Effector CD8-positive, alpha-beta T cell (primary cell): ENCODE measurements at places on chromosomes 2 and 18.

DNA sequence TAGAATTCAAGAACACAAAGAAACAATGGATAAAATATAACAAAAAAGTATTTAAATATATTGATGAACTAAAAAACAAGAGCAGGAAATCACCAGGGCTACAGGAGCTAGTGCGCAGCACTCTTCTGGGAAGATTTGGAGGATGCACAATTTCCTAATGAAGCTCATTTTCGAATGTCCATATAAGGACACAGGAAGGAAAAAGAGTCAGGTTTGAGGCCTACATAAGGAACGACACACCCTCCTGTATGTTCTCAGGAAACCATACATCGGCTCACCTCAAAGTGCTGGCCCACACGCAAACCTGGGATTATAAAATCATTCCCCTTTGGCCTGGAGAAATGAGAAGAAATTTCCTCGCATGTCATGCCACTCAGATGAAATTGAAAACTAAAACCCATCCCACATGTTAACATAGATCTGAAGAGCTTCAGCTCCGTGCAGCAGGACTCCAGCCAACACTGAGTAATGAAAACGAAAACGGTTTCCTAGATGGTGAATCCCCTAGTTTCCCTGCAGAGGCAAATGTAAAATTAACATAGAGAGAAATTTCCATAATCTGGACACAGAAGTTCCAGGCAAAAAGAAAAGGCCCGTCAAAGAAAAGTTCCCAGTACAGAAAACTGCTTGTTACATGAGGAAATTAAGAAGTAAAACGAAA is 825.8 kb downstream of the SOCS6 start:
- no peak for DNase-seq

DNA sequence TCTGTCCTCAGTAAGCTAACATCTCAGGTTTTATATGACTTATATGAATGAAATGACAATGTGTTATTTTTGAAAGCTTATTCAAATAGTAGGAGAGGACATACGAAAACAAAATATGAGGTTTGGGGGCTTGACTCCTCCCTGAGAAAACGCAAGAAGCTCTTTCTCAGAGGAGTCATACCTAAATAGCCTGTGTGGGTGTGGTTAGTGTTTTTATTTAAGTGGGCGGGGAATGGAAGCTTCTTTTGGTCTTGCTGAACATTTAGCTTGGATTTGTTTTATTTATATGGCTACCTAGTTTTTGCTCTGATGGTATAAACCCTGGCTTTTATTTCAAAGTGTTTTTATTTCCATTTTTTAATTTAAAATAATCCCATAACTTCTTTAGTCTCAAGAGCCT is 72.1 kb upstream of the DSG1 start:
- DNase-seq, result no peak

GRCh38 chr2:206867006-206867405 is 72.3 kb upstream of the CPO start:
- DNase-seq, result no peak

GRCh38 chr18:24497031-24497754 is 36.8 kb downstream of the HRH4 start:
- DNase-seq, result no peak

DNA sequence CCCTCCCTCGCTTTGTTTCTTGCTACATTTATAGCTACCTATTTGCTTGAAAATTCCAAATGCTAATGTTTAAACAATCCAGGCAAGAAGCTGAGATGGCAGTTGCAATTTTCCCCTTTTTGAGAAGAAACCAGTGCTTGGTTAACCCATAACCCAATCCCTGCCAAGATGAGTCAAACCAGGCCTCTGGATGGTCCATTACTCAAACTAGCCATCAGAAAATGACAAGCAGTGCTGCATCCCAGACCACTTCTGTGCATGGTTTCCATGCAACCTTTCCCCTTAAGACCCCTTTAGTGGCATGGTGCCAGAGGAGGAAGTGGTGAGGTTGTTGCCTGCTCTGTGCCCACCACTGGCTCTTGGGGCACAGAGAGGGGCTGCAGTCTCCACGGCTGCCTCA is 131.2 kb upstream of the RMP24 start:
- no peak for DNase-seq

DNA sequence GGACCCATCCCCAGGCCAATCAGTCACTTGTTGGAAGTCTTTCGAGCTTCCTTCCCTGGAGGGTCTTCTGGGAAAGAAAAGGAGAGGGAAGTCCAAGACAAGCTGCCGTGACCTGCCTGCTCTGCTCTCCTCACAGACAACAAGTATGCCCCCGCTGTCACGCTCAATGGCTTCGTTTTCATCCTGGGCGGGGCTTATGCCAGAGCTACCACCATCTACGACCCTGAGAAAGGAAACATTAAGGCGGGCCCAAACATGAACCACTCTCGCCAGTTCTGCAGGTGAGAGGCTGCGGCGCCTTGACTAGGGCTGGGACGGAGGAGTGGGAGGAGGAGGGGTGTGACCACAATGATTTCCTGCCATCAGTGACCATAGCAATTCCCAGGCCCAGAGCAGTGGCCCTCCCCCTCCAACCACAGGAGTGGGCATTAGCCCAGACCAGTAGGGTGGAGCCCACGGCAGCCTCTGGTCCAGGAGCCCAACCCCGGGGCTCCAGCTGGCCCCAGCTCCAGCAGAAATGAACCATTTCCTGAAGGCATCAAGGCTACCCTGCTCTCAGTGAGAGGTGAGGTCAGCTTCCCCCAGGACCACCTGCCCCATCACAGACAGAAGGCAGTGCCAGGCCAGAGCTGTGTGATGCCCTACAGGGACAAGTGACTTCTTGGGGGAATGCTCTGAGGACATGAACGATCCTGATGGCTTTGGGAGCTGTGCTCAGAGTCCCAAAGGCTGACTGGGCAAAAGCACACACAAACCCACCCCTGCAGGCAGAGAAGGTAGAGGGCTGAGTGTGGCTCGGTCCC is 223.1 kb downstream of the ATAD2B start:
- DNase-seq, result no peak

DNA sequence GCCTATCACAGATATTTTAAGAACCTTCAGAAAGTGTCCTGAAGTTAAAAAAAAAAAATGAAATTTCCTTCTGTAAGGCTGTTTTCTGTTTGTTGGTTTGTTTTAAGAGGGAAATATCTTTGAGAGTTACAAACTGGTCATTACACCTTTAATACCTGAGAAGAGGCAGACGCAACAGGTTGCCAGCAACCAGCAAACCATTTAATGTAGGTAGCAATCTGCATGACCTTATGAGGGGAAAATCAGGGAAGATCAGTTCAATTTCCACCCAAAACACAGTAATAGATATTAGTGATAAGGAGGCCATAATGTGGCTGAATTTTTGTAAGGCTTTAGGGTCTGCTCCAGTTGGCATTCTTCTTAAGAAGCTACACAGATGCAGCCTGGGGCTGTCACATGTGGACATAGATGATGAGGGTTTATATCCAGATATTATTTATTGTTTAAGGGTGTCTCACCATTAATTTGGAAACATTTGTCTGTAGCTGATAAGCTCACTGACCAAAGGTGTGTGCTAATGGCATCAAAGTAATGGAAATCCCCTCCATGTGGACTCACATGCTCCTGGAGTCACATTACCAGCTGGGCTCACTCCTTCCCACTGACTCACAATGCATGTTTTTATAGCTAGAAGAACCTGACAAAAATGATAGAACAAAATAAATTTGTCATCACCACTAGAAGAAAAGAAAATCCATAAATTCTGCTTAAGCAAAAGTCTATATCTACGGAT is 83.5 kb upstream of the DTNA start:
- no peak for DNase-seq

DNA sequence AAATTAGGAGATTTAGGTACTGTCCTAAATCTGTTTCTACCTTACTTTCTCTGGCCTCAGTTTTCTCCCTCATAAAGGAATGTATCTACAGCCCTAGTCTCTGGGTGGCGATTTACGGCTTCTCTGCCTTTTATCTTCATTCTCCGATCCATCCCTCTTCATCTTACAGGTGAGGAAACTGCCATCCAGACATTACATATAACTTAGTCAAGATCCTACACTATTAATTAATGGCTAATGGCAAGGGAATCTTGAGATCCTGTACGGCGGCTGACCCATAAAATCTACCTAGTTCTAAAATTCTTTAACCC is 386 bp upstream of the YIPF4 start:
- no peak for DNase-seq

- no peak for DNase-seq
Observed at GRCh38 chr18:55401638-55402191, 186.3 kb downstream of the TCF4 start.

DNA sequence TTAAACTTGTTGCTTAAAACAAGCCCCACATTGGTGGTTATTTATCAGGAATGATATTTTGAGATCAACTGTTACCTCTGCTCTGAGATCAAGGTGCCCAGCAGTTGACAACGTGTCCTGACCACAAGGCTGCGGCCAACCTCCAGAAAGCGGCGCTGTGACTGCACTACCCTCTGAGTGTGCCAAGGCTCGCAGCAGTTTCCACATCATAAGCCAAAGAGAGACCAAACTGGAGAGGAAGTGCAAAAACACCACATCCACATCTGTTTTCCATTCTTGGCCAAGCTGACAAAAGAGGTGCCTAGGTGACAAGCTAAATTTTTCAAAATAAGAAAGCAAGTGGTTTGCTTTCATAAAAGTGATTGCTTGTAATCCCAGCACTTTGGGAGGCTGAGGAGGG is 410.8 kb upstream of the POU3F3 start:
- DNase-seq, result no peak

GRCh38 chr2:30336978-30337841 is 105.9 kb downstream of the LBH start:
- no peak for DNase-seq

DNA sequence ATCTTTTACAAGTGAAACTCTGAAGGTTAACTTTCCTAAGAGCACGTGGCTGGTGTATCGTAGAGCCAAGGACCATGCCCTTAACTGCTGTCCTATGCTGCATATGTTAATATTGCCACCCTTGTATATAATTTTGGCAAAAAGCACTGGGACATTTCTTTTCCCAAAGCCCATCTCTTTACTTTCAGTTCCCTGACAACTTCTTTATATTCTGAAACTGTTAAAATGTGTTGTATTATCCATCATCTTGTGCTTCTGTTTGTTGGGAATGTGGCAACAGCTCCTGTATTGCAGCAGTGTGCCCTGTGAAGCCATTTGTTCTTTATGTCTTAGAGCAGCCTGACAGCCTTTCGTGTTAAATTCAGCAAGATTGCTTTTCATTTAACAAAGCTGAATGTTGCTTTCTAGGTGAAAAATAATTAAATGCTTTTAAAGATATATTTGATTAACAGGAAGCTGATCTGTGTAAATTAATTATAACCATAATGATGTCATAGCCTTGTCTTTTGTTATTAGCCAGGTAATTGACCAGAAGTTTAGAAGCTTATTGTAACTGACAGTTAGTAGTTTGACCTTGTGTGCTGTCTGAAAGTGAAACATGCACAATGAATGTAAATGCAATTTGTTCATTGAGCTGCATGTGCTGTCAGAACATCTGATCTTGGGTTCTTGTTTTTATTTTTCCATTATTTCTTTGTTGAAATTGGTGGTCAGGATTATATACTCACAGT is 9.7 kb downstream of the RHBDD1 start:
- no peak for DNase-seq

- DNase-seq, result no peak
Observed at GRCh38 chr2:43160778-43161177, 65.6 kb downstream of the ZFP36L2 start.

DNA sequence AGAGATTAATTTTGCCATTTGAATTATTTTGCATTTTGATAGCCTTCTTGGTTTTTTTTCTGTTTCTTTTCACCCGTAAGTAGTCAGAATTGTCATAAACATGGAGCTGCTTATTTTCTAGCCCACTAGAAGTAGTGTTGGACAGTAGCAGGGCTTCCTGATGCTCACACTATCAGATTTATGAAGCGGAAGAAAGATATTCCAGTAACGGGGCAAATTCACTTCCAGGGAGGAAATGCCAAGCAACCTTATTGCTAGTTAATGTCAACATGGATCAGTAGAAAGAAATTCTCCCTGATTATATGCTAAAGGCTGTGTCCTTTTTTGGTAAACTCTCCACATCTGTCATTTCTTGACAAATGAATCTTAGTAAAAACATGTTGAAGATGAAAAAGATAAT is 19.2 kb upstream of the ADAM23 start:
- no peak for DNase-seq

DNA sequence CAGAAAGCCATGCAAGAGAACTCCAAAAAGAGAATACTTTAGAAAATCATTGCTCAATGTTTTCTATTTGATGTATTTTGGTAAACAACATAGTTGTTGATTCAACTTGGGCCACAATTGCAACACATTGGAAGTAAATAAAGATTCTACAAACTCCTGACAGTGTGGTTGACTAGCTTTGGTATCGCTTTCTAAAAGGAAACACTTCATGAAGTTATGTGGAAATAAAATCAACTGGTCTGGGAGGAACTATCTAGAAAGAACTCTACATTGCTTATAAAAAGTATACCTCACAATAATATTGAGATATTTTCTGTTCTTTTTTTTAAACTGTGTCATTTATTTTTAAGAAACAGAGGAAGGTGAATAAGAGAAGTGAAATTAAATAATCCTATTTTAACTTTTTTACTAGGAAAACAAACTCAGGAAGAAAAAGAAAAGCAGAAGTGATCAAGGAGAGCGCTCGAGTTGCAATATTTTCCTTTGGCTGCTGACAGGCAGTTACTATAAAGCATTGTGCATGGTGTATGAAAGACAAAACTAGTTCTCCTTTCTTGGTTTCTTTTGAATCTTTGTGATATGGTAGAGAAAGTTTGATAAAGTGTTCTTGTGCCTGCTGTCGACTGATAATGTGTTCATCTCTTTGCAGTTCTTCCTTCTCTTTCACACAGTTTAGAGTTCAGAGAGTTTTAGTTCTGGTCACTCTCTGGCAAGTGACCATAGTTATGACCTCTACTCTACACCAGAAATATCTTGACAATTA is 3.0 kb downstream of the DHRS9 start:
- no peak for DNase-seq

DNA sequence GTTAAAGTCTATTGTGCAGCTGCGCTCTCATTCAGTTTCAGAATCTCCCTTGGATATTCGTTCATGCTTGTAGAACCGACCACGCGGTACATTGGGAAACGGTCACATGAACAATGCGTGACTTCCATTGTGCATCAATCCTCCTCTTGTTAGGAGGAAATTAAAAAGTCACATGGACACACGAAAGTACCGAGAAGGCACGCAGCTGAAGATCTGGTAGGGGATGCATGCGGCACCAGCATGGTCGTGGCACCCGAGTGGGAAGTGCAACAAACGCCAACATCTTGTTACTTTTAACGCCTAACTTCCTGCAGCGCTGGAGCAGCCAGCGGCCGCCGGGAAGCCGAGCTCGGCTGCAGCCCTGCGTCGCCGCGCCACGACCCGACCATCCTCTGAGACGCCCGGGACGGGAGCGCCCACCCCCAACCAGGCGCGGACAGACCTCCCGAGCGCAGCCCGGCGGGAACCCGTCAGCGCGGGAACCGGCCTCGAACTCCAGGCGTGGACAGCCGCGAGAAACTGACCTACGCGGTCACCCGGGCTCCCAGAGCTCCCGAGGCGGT is 412 bp downstream of the OSBPL1A start:
- no peak for DNase-seq

GRCh38 chr18:36124841-36125240 is 4.3 kb downstream of the SLC39A6 start:
- DNase-seq, result no peak
